ENCODE measurements at places on chromosomes 5 and 9.

- no peak for DNase-seq
These were observed 7.5 kb downstream of the IRF1 start for GRCh38 chr5:132483101-132483500.

DNA sequence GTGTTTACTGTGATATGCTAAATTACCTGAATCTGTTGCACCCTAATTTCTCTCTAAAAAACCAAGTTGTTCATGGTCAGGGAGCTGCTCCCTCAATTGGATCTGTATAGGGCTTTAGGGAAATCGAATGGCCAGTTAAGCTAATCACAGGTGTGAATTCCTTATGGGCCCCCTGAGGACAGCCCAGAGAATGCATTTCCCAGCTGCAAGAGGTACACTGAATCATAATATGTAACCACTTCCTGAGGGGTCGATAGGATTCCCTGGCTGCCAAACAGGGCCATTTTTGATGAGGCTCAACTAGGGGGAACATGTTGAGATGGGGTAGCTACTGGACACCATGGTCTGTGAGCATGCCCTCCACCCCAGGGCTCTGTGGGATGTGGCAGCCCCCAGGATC is 478.6 kb downstream of the CCDC171 start:
- no peak for DNase-seq

GRCh38 chr5:77259476-77259875 is 49.0 kb downstream of the PDE8B start:
- DNase-seq = no peak

DNA sequence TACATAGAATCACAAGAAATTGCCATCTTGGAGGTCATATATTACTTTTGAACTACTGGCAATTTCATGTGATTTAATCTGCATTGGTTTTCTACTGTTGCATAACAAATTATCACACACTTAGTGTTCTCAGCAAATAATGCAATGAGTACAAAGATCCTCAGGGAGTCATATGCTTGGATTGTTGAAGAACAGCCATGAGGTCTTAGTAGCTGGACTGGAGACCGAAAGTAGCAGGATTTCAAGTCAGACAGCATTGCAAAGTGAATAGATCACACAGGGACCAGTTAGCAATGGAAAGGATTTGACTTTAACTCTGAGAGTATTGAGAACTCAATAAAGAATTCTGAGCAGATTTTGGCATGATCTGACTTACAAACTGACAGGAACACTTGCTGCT is 32.2 kb upstream of the FRMD3 start:
- no peak for DNase-seq

GRCh38 chr5:60888359-60889061 is 44.4 kb upstream of the ELOVL7 start:
- no peak for DNase-seq

DNA sequence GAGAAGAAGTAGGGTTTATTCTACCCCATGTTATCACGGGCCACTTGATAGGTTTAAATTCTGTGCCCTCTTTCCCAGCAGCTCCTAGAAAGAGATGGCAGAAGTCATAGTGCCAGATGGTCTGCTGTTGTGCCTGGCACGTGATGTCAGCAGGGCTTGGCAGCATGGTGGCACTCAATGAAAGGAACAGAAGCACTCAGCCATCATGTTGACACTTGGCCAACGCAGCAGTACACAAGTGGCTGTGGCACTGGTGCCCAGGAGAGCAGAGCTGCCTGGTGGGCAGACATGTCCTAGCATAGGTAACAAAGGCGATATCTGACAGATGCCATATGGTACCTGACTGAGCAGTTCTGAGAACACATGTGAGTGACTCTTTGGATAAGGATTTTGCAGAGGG is 796.4 kb upstream of the ACO1 start:
- DNase-seq = no peak

- no peak for DNase-seq
These were observed 112.8 kb downstream of the MVB12B start for GRCh38 chr9:126439402-126439765.

GRCh38 chr9:119004618-119004990 is 364.6 kb downstream of the BRINP1 start:
- DNase-seq = peak; percentile 48

DNA sequence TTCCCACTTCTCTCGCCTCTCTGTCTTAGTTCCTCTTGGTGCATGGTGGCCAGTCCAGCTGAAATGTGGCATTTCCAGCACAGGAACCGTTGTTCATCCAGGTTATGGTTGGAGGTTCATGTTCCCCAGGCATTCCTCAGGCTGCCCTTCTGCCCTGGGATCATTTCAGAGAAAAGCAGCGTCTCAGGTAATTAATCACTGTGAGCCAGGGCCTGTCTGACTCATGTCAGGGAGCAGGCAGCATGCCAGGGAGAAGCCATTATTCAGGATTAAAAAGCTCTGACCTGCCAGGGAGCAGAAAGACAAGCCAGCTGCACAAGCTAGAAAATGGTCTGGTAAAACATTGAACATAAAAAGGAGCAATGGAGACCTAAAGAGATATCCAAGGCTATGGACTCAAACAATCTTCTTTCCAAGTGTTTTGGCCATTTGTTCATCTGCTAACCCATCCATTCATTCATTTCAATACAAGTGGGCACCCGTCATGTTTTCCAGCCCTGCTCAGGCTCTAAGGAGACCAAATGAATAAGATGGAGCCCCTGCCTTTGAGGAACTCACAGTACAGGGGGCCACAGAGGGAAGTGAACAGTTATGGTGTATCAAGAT is 241.4 kb downstream of the DRD1 start:
- DNase-seq = no peak

DNA sequence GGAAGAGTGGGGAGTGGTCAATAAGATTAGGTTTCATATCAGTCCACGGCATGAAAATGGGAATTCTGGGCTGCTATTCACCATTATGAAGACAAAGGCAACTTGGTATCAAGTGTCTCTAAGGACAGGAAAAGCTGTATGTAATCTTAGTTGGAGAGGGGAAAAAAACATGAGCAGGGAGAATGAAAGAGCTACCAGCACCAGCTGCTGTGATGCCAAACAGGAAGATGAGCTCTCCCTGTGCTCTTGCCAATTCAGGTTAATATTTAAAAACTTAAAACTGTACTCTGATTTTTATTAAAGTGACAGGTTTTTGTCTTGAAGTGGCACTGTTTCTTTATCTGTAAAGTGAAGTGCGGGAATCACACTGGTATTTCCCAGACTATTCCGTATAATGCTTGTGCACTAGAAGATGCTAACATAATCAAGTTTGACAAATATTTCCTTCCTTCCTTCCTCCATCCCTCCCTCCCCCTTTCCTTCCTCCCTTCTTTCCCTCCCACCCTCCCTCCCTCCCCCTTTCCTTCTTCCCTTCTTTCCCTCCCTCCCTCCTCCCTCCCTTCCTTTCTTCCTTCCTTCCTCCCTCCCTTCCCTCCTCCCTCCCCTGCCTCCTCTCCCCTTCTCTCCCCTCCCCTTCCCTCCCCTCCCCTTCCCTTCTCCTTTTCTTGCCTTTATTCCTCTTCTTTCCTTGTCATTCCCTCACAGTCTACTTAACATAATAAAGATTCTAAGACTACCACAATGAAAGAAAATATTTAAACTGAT is 1383.0 kb upstream of the C9orf72 start:
- no peak for DNase-seq

- no peak for DNase-seq
These were observed 369.0 kb downstream of the SPOCK1 start for GRCh38 chr5:137129886-137130680.

DNA sequence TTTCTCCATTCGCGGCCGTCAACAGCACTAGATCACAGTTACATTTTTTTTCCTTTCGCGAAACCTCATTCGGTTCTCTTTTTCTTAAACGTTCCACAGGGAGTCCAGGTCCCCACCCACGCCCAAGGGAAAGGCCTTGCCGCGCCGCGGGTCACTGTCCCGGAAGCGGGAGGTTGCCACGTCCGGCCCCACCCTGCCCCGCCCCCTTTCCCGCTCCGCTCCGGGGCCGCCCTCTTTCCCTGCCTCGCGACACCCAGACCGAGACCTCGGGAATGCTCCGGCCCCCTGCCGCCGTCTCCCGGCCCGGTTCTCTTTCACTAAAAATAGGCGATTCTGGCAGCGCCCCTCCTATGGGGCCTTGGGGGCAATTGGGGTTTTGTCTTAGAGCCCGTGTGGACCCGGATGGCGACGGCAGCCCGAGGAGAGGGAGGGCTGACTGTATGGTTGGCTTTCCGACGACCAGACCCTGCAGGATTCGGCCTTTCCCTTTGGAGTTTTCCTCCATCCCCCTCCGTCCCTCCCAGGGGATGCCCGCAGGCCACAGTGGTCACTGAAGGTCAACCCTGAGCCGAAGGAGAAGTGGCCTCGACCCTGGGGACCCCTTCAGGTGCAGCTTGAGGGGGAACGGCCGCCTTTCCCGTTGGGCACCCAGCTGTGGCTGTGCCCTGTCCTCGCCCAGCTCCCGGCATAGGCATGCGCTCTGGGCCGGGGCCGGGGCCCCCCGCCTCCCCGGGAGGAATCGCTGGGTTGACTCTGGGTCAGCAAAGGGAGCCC is 2.8 kb upstream of the RACK1 start:
- DNase-seq = peak; percentile 94

GRCh38 chr5:141359790-141360426 is at the start of gene PCDHGB2:
TSS of gene PCDHGB2 (plus strand) at chr5:141359994. CDS start at chr5:141360136, 142 bp downstream.
- DNase-seq = no peak

DNA sequence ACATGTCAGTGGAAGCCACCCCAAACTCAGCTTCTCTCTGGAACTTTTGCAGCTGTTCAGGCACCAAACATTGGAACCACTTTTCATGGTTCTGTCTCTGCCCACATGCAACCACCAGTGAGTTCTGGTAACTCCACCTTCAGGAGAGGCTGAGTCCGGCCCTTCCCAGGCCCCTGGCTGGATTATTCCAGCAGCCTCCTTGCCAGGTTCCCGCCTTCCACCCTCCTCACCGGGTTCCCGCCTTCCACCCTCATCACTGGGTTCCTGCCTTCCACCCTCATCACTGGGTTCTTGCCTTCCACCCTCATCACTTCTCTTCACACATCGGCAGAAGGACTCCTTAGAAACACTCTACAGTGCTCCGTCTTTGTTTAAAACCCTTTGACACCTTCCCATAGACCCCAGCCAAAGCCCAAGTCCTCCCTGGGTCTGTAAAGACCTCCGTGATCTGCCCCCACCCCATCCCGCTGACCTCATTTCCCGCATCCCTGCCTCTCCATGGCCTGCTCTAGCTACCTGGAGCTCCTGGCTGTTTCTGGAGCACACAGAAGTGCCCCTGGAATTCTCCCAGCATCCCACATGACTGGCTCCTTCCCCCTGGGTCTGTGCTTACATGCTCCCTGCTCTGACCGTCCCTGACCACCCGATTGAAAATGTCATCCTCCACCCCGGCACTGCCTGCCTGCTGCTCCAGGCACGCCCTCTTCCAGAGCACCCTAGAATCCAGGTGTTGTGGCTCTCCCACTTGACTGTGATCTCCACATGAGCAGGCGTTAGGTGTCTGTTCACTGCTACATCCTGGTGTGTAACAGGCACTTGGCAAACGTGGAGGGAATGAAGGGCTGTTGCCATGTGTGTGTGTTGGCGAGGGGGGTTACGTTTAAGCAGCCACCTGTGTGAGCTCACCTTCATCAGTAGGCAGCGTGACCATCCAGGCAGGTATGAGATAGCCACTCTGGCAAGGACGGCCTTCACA is 17.7 kb downstream of the ROPN1L start:
- no peak for DNase-seq

DNA sequence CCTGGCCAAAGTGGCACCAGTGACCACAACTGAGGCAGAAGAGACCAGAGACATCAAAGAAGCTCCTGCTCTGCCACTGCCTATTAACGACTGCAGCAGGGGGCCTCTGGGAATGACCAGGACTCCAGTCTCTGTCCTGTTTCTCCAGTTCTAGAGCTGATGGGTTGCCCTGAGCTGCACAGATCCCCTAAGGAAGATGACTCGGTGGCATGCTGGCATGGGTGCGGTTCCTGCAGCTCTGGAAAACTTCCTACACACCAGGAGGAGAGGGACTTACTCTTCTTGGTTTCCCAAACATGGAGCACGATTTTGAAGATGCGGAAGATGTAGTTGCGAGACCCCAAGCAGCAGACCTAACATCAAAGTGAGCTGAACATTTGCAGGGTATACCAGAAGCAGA is 2.7 kb downstream of the SLIT3 start:
- DNase-seq = no peak

GRCh38 chr5:115875447-115875846 is 33.7 kb downstream of the AP3S1 start:
- no peak for DNase-seq

- peak; percentile 85 for DNase-seq
These were observed at the start of gene CTNNA1 for GRCh38 chr5:138752951-138753793. TSS of gene CTNNA1 (plus strand) at chr5:138753425. CDS start at chr5:138781925, 28,500 bp downstream.

GRCh38 chr5:10904862-10905432 is 143.9 kb upstream of the DAP start:
- DNase-seq = no peak

- DNase-seq = no peak
These were observed 46.2 kb upstream of the SLC28A3 start for GRCh38 chr9:84386753-84387152.

DNA sequence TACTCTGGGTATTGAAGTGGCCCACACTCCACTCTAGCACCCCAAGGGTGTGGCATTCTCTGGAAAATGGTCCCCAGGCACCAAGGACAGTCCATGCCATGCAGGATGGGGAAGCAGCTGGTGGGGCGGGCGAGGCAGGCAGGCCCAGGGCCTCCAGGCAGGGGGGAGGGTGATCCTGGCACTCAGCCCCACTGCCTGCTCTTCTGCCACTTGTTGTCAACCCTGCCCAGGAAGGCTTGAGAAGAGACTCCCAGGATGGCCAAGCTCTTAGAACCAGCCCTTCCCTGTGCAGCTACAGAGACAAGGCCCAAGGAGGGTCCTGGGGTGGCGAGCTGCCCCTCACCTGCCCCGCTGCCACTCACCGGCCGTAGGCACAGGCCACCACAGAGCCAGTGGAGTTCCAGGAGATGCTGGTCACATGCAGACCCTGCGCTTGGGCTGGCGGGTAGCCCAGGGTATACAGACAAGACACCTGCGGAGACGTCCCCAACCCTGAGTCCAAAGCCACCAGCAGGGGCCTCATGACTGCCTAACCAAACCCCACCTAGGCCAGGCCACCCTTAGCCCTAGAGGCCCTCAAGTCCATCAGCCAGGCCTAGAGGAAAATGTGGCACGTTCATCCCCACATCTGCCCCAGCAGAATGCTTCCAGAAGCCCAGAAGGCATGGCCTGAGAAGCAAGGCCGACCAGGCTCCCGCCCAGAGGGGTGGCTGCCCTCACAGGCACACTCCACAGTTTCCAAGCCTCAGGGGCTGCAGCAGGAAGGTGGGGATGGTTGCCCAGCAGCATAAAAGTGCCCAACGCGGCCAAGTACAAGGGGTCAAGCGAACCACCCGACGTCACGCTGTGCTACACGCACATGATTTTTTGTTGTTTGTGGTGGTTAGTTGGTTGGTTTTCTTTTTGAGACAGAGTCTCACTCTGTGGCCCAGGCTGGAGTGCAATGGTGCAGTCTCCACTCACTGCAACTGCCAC is 19.8 kb downstream of the DYNC2I2 start:
- no peak for DNase-seq
